ENCODE measurements at places on chromosomes 2 and 18.

DNA sequence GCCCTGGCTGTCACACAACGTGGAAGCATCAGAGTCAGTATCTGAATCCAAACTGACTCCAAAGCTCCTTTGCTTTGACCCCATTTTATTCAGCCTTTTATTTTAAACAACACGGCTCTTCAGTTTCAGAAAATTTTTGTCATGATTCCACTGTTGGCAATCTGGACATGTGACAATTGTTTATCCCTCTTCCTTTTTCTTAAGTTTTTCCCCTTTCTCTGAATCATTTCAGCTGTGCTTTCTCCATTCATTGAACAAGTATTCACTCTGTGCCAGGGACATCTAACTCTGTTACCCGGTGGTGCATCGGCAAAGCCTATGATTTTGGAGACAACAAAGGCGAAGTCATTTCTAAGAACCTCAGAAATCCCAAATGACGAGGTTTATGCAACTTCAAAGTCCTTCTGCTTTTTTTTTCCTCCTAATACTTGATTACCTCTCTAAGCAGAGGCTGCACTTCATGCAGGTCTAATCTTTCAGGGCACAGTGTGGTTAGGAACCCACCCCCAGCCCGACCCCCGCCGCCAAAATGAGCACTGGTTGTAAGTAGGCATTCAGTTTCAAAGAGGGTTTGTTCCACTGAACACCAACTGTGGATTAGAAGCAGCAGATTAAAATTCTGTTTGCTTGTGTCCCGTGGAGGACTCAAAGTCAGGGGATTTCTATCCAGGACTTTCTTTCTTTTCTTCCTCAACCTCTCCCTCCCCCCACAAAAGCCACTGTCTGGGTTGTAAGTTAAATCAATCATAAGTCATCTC is 18.6 kb downstream of the ST6GAL2 start:
- no peak for DNase-seq

GRCh38 chr2:96414161-96414710 is 78.7 kb downstream of the NCAPH start:
- no peak for DNase-seq

GRCh38 chr2:191114403-191114886 is 36.3 kb downstream of the STAT4 start:
- no peak for DNase-seq

- DNase-seq: no peak
These were observed 628 bp upstream of the CAPG start for GRCh38 chr2:85410584-85411404.

- no peak for DNase-seq
These were observed 99.1 kb upstream of the ZNF397 start for GRCh38 chr18:35141567-35142274.

GRCh38 chr2:105840933-105841332 is 96.2 kb downstream of the NCK2 start:
- DNase-seq: no peak

- peak; percentile 63 for DNase-seq
These were observed at the start of gene ASAP2 for GRCh38 chr2:9205963-9206948. Gene ASAP2 (plus strand): TSS chr2:9206812. CDS start chr2:9207105, 293 bp downstream.

DNA sequence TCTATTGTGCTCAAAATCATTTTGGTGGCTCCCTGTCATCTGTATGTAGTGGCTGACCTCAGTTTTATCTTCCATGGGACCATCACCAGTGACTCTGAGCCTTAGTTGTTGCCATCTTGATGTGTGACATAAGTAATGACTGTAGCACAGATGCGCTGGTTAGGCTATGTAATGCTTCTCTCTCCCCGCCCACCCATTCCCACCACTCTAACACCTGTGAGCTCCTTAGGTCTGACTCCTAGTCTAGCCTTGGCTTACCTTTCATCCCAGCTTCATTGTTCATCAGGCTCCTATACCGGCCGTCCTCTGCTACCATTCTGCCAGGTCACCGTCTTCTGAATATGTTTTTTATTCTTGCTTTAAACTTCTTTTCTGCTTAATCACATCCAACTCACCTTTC is 17.2 kb downstream of the MYO1B start:
- no peak for DNase-seq

- no peak for DNase-seq
These were observed 19.7 kb upstream of the ARHGAP25 start for GRCh38 chr2:68714866-68715265.

GRCh38 chr2:141528990-141529389 is 601.8 kb downstream of the LRP1B start:
- DNase-seq: no peak

DNA sequence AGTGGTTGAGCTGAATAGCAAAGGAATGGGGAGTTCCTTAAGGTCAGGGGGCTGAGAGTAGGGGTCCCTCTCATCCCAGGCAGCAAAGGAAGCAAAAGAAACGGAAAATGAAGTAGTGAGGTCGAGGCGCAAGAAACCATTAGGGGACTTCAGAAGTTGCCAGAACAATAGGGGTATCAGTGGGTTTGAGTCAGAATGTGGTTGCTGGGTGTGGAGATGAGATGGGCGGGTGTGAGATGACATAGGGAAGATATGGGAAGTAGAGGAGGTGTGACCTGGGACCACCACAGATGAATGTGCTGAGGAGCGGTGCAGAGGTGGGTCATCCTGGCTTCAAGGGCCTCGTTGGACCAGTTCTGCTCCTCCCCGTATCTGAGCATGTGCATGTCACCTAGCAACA is 13.1 kb upstream of the VAPA start:
- DNase-seq: no peak

GRCh38 chr18:41034413-41034812 is 920.6 kb upstream of the PIK3C3 start:
- DNase-seq: no peak
